Left ventricle myocardium inferior (tissue), 1 donor: ENCODE measurements at places on chromosomes 11 and 22.
A peak's percentile ranks its signal among the peaks of the same experiment; 100 is the strongest.

DNA sequence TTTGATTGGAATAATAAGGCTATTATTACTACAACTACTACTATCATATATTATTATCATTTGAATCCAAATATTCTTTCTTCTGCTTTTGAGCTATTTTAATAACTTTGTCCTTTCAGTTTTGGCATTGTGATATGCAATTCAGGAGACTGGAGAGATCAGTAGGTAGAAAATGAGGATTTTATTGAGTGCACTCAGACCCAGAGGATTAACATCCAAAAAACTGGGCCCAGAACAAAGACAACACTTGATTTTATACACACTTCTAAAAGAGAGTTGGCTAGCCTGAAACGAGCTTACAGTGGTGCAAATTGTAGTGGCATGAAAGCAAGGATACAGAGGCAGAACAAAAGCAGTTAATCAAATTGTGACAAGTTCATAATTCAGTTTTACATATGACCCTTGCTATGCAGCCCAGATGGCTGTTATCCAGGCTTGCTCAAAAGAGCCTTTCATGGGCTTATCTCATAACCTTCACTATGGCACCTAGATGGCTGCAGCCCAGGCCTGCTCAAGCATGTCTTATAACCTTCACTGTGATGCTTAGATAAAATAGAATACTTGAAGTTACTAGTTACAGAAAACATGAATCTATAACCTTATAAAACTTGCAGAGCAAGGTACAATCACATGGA is 796.3 kb upstream of the RAG2 start:
- no peak for DNase-seq

DNA sequence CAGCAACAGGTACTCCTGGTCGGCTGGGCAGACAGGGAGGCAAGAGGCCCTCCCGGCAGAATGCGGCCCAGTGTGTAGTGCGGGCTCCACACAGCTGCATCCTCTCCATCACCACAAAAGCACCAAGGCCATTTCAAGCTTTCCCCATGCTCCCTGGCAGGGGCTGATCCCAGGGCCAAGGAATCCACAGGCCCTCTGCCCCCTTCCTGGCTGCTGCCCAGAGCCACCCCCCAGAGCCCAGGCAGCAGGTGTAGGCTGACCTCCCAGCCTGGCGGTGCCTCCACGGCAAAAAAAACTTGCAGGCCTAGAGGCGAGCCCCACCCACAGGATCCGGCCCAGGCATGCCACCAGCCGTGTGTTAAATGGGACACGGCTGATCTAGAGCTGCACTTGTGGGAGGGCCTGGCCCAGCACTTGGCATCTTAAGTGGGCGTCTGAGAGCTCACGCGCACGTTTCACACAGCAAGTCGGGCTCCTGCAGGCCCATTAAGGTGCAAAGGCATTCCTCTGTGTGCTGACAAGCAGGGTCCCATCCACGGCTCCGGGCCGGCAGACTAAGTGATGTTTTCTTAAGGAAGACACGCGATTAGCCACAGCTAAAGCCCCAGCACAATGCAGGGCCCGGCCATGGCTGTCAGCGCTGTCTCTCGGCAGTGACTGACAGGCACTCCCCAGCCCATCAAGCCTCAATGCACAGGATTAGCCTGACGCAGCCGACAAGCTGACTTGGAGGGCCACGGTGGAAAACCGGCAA is 19.8 kb upstream of the GNB1L start:
- DNase-seq = peak; percentile 41

GRCh38 chr22:49574881-49575702 is 252.6 kb downstream of the BRD1 start:
- peak; percentile 36 for DNase-seq

DNA sequence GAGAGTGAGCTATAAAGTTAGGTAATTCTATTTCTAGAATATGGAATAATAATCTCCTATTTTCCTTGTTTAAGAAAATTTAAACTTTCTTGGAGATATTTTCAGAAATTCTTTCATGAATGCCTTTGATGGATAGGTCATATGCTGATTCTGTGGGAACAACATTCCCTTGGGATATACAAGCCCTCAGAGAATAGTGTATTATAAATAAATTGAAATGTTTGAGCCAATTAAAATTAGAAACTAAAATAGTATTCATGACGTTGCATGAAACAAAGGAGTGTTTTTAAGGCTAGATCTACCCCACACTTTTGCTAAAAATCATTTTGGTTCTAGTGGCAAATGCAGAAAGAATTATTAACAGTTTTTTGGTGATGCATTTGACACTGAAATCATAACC is 269.3 kb upstream of the ANO3 start:
- no peak for DNase-seq

- no peak for DNase-seq
Observed at GRCh38 chr11:125429807-125430678, 66.0 kb downstream of the FEZ1 start.

DNA sequence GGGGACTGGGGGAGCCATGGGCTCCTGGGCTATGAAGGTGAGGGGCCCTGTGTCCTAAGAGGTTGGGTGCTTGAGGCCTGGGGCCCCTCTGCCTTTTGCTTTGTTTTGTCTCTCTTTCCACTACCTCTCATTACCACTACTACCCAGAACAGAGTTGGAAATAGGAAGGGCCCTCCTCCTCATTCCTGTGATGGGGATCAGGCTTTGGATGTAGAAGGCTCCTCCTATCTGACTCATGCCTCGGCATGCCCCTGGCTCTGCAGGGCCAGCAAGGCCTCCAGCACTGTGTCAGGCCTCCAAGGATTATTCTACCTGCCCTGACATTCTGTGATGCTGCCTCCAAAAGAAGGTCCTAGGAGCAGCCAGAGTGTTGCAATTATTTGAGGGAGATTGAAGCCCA is 766 bp downstream of the IZUMO1R start:
- no peak for DNase-seq

- no peak for DNase-seq
Observed at GRCh38 chr11:126129727-126130671, 67.3 kb upstream of the CDON start.

DNA sequence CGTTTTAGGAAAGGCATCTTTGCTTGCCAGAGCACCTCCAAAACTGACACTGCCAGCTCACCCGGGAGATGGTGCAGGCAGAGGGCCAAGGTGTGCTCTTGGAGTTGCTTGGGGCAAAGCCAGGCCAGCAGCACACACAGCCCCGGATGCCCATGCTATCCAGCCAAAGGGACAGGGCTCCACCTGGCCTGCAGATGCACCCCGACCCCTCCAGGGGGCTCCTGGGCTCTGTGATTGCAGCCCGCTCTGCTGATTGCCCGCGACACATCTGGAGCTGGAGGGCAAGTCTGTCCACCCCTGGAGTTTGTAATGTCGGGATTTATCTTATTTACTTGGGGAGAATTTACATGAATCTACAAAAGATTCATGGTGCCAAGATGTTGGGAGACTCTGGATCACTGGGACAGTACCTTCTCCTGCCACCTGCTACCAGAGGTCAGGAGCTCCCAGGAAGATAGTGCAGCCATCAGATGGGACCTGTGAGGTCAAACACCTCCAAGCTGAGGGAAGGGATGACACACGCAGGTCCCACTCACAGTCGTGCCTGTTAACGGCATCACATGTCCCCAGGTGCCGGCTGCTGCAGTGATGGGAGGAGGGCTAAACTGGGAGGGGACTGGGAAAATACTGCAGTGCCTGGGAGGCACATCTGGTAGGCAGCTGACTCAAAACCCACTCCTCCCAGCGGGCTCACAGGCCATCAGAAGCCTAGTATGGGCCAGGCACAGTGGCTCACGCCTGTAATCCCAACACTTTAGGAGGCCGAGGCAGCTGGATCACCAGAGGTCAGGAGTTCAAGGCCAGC is 17.2 kb downstream of the CBX7 start:
- peak; percentile 56 for DNase-seq

DNA sequence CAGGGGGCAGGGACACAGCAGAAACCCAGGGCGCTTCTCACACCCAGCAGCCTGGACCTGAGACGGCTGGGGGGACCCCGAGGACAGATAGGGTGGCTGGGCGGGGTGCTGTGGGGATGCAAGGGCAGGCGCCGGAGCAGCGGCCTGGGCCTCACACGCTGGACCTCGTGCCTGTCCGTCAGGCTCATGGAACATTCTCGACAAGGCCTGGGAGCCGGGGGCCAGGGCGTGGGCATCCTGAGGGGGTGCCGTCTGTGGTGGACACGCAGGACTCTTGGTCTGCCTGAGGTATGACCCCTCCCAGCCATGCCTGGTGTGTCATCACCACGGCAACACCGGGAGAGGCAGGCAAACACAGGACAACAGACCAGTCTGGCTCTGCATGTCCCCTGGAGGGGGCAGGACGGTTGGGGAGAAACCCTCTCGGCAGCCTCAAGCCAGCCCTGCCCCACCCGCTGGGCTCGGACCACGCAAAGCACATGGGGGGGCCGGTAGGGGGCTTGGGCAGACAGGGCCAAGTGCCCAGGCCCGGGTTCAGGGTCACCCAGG is 21.4 kb downstream of the MRPL23 start:
- no peak for DNase-seq

GRCh38 chr11:31870609-31871309 is 59.6 kb upstream of the PAX6 start:
- DNase-seq = peak; percentile 19

- peak; percentile 41 for DNase-seq
Observed at GRCh38 chr11:19919050-19919561, 206.5 kb downstream of the NAV2 start.

- DNase-seq = no peak
Observed at GRCh38 chr11:94336033-94336432, 31.7 kb downstream of the IZUMO1R start.

DNA sequence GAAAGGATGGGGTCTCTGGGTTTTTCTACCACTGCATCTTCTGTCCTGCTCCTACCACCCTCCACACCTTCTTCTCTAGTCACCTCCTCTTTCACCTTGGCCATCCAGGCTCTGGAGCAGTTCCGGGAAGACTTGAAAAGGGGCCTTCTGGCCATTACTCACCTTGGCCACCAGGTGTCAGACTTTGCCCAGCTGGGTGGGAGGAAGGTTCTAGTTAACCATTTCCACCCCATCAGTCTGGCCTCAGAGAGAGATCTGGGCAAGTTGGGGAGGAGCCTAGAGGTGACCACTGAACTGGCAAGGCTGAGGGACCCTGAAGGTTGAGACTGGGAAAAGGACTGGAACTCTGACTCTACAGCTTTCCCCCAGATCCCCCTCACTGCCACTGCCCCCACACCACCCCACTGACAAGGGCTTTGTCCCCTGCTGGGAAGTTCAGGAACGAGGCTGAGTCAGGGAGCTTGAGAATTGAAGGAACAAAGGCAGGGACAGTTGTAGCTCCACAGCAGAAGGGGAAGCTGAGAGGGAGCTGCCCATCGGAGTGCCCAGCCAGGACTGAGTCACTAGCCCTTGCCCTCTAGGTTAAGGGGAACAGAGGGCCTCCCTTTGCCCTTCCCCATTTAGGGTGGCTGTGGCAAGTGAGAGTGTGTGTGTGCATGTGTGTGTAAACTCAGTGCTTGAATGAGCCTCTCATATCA is 3.7 kb upstream of the POLD4 start:
- peak; percentile 41 for DNase-seq

- no peak for DNase-seq
Observed at GRCh38 chr11:116970485-116971292, 127.5 kb downstream of the SIK3 start.

DNA sequence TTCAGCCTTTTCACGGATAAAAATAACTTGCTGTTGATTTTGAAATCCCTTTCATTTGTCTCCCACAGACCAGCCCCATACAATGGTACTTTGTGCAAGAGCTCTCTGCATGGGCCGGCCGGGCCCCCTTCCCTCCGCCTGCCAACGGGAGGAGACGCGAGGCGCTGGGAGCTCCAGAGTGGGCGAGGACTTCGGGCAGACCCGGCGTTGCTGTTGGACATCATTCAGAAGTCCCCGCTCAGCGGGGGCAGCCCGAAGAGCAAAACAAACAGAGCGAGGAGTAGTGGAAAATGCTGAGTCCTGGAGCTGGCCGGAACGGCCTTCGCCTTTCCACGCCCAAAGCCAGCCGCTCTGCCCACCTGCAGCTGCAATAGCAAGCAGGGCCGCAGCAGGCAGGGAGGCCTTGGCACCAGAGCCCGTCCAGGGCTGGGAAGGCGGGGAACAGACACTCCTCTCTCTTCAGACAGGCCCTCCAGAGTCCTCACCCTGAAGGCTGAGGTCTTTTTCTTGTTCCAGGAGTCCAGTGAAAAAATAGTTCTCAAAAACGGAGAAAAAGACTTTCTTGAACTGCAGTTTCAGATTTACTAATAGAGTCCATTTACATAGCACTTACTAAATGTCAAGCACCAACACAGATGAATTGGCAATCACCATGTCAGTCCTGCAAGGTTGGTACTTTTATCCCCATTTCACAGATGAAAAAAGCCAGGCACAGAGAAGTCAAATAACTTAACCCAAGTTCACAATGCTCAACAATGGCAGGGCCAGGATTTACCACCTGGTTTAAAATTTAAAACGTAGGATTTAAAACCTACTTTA is 135.5 kb downstream of the ETS1 start:
- DNase-seq = peak; percentile 62

DNA sequence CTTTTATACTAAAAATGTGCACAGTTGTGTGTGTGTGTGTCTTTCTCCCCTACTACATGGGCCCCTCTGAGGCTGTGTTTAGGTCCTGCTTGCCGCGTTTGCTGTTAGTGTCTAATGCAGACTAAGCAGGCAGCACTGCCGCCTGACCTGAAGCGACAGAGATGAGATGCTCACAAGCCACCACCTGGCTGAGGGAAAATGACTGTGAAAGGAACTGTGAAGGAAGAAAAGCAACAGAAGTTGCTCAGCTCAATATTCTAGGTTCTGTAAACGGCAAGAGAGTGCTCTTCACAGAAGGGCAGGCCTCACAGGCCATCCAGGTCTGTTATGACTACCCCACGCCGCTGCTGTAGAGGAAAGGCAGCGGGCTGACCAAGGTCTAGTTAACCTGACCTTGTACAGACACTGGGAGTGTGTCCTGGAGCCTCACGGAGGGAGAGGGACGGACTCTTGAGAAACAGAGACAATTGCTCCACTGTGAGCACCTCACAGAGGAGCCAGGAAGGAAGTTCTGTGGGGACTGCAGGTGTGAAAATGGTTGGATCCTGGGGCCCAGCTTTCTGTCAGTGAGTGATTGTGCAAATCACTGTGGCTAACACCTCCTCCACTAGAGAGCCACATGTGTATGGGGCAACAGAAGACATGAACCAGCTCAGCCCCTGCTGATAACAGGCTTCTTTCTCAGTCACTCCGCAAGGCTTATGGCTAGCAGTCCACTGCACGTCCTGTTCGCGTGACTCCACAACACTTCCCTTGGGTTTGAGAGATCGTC is 31.3 kb upstream of the YPEL1 start:
- DNase-seq = no peak

- no peak for DNase-seq
Observed at GRCh38 chr22:19693981-19694670, 20.2 kb upstream of the SEPTIN5 start.

DNA sequence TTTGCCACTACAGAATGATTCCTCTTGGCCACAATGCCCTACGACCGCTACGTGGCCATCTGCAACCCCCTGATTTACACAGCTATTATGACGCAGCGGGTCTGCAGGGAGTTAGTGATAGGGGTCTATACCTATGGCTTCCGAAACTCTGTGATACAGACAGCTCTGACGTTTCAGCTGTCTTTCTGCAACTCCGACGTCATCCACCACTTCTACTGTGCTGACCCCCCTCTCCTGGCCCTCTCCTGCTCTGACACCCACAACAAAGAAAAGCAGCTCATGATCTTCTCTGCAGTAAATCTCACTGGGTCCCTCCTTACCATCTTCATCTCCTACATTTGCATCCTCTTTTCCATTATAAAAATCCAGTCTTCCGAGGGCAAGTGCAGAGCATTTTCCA is 52.3 kb upstream of the OR5P2 start:
- DNase-seq = no peak

- no peak for DNase-seq
Observed at GRCh38 chr11:78248903-78249302, 60.2 kb downstream of the USP35 start.

GRCh38 chr11:60821827-60822599 is 19.9 kb upstream of the CCDC86 start:
- no peak for DNase-seq
